Activated gamma-delta T cell treated with Interleukin-2 at 50 U/mL for 16 hours (primary cell): ENCODE measurements at places on chromosomes 4 and X.

GRCh38 chr4:125573368-125573767 lies 258.6 kb downstream of the FAT4 start:
- DNase-seq, result no peak

- DNase-seq, result no peak
Measured at GRCh38 chr4:163107754-163108153, 58.9 kb downstream of the NAF1 start.

GRCh38 chr4:169492436-169493163 lies 119.8 kb downstream of the NEK1 start:
- DNase-seq, result no peak

GRCh38 chrX:130304587-130305368 lies 34.9 kb upstream of the SLC25A14 start:
- no peak for DNase-seq

DNA sequence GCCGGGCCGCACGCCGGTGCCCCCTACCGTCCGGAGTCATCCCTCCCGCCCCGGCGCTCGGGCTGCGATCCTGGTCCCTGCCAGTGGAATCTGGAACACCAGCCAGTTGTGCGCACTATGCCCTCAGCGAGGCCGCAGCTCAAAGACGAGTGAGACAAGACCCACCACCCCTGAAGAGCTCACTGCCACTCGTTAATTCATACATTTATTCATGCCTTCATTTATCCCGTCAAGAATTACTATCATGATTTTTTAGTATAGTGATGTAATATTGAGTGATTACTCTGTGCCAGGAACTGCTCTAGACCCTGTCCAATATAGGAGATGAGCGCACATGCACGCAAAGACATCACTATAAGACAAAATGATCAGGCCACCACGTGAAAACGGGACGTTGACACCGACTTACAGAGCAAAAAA lies 247 bp upstream of the PPA2 start:
- DNase-seq, result peak; percentile 76

DNA sequence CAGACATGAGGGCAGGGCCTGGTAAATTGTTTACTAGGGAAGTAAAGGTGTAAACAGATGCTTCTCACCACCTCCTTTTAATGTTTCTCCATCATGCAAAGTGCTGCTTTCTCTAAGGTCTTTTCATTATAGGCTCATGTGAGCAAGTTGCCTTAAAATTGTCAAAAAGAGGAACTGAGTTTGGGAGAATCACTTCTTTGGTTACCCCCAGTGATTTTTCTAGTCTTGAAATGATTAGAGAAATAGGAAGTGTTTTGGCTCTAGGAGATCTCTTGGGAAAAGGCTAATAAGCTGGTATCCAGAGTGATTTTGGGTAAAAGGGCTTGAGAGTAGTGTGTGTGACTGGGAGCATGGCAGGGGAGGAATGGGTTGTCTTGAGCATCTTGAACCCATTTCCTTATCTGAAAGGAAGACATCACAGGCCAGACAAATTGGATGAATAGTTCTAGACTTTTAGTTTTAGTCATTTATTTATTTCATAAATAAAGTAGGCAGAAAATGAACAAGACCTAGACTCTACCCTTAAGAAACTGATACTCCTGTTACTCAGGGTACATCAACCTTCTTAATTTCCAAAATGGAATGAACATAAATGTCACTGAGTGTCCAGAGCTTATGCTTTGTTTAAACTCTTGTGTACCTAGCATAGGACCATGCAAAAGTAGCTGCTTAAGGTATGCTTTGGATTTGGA lies 14.2 kb downstream of the GRPR start:
- DNase-seq, result no peak

GRCh38 chr4:76206222-76206942 lies 7.2 kb downstream of the SCARB2 start:
- no peak for DNase-seq

- DNase-seq, result no peak
Measured at GRCh38 chr4:5340991-5341451, 289.7 kb downstream of the STK32B start.

DNA sequence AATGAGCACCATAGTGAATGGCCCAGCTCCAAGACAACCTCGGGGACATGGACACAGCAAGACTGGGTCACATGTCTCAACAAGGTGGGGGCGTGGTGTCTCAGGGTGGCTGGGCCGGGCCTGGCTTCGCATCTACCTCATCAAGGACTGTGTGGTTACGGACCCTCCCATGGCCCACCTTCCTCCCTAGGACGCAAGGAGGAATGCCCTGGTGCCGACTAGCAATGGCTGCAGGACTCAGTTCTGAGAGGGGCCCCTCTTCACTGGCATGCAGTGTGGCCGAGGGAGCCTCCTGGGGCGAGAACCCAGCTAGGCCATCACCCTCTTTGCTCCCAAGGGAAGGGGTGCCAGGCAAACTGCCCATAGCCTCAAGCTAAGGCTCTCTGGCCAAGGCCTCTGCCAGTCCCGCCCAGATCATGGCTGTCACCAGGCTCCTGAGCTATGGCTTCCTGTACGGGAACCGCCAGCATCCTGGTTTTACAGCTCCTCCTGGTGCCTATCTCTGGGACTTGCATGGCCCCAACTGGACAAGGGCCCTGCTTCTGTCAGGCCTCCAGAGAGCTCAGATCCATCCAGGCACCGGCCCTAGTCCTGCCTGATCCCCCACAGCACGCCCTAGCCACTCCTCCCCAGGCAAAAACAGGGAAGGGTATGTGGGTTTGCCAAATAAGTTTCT lies 218.0 kb upstream of the AGTR2 start:
- no peak for DNase-seq

GRCh38 chrX:103817502-103817901 lies 14.6 kb downstream of the RAB9B start:
- DNase-seq, result peak; percentile 21

GRCh38 chr4:12084690-12085089 lies 656.0 kb upstream of the HS3ST1 start:
- DNase-seq, result no peak

GRCh38 chr4:43132010-43132582 lies 239.6 kb downstream of the GRXCR1 start:
- DNase-seq, result no peak

- no peak for DNase-seq
Measured at GRCh38 chr4:123250843-123251242, 145.8 kb upstream of the SPRY1 start.

GRCh38 chr4:190018201-190018920 lies 8.7 kb downstream of the FRG2 start:
- no peak for DNase-seq

- DNase-seq, result no peak
Measured at GRCh38 chr4:82376109-82376508, 2.3 kb upstream of the HNRNPD start.

GRCh38 chrX:17854069-17854468 lies 7.0 kb downstream of the RAI2 start:
- DNase-seq, result no peak

- no peak for DNase-seq
Measured at GRCh38 chrX:137195991-137196390, 162.2 kb upstream of the GPR101 start.

DNA sequence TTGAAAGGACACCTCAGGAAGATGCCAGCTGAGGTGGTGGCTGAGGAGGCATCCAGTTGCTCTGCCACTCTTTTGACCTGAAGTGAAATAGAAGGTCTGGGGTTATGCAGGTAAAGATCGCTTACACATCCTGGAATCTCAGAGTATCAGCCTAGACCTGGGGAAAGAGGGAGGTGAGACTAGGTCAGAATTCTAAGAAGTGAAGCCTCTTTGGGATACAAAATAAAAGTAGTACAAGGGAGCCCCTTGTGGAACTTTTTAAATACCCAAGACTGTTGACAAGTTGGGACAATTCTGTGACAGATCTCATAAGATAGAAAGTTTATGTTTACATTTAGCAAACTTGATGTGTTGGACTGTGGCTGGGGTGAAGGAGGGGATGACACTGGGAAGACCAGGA lies 263.1 kb downstream of the SPRY1 start:
- DNase-seq, result no peak

DNA sequence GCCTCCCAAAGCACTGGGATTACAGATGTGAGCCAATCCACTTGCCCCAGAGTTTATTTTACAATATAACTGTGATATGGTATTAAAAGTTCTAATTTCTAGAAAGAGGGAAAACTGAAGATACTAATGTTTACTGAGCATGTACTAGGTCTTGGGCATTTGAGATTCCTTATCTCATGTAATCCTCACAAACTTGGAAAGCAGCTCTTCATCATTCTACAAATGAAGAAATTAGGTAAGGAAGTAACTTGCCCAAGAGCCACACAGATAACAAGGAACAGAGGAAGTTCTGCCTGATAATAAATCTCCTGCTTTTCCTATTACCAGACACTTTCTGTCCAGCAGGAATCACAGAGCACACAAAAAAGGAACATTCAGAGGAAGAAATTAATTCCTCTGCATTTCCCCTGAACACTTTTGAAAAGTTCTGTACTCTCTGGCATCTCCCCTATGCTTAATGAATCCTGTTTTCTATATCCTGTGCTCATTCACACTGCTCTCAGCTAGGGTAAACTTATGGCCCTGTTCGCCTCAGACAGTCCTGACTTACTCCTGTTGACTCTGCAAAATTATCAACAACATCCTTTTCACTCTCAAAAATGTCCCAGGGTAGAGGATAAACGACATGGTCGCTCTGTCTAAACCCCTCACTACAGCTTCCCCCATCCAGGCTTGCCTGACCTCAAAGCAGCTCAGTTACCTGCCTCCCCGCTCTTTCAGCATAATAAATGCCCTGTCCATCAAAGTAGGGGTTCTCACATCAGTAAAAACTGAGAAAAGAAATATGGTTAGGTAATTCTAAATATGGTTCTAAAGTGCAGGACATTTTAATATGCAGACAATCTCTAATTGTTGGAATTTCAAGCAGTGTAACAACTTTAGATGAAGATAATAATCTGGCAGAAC lies 13.6 kb downstream of the SH3RF1 start:
- no peak for DNase-seq

DNA sequence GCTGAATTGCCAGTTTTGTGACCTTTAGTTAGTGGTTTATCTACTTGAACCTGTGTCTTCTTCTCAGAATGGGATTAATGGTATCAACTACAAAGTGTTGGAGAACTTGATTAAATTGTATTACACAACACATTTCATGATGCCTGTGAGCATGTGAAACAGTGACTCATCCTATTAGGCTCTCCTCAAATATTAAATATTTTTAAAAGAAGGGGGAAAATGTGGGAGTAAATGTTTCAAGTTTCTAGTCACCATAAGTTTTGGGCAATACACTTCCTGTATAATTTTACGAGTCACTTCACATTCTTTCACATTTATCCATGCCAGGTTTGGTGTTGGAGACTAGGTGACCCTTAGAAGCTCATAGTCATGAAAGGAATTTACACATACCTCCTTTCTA lies 147.0 kb downstream of the HS3ST1 start:
- DNase-seq, result no peak

GRCh38 chrX:75968293-75968692 lies 183.2 kb upstream of the MAGEE2 start:
- no peak for DNase-seq

DNA sequence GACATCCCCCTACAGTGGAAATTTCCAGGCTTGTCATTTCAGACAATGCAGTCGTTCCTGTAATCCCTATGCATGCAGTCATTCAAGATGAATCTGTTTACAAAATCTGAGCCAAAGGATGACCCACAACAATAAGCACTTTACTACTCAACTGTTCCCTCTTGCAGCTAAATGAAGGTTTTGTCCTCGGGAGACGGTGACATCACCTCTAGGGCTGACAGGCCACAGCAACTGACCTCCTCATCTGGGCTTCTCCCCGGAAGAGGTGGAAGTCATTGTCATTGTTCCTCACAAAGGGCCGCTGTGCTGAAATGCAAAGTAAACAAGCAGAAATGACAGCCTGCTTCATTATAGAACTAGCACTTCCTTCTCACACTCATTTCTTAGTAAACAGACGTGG lies 29.2 kb downstream of the CLRN2 start:
- no peak for DNase-seq

GRCh38 chr4:16674082-16674481 lies 224.4 kb downstream of the LDB2 start:
- no peak for DNase-seq

DNA sequence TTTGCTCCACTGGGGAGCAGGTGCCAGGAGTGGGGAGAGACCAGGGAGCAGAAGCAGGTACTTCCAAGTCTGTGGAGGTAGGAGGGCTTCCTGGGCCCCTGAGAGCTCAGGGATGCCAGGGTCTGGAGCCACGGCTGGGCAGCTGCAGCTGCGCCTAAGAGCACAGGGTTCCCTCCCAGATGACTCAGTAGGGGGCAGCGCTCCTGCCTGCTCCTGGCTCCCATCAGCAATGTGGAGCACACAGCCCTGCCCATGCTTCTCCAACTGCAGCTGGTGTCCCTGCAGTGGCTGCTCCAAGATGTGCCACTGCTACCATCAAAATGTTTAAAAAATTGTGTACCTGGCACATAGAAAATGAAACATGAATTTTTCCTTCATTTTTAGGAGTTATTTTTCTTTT lies 1028.2 kb downstream of the PCDH7 start:
- no peak for DNase-seq

DNA sequence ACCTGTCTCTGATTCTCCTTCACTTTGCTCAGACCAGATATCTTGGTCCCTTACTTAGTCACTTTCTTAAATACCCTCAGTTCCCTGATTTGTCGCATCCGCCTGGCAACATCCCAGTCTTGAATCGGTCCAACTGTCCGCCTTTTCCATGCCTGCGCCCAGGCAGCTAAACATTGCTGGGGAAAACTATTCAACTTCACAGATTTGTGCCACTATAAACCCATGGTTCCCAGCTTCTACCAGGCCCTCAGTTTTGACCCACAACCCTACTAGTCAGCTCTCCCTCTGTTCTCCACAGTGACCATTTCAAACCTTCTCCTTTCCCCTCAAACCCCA lies 451 bp upstream of the FGD1 start:
- no peak for DNase-seq

DNA sequence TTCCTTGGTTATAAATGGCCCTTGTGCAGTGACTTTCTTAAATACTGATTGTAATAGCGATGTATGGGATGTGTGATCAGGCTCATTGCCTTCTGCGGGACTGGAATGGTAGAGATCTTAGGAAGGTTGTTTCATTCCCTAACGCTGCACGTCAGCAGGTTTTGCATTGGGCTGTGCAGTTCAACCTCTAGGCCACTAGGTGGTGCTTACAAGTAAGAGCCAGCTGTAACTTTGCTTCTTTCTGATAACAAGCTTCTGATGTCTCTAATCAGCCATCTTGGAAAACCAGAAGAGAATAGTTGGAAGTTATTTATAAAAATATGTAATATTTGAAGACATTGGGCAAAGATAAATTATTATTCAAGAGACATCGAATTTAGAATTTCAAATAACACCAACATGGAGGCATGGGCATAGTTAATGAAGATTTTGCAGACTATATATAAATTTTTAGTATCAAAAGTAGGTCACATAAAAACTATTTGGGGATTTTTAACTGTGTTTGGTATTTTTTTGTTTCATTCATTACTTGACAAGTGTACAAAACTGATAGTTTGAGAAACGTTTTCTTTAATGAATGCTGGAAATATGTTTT lies 339.7 kb upstream of the PCDH7 start:
- no peak for DNase-seq
